ENCODE measurements at places on chromosomes 16 and 17.

DNA sequence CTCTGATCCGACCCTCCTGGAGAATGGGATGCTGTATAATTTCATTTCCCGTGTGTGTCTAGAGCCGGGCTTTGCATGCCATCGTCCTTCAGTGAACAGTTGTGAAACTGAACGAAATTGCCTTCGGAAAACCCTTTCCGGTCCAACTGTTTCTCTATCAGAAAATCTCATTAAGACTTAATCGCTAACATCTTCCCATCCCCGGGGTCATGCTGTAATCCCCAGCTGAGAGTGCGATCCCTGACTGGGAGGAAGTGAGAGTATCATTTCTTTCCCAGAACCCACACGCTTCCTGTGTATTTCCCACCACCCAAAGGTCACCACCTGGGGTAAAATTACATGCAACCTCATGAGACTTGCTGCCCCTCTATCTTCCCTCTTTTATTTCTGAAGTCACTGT is 75.6 kb upstream of the RBFOX1 start:
- DNase-seq: no peak

- DNase-seq: no peak
Measured at GRCh38 chr17:81348097-81349055, 46.9 kb upstream of the BAHCC1 start.

GRCh38 chr16:75494661-75495075 is 573 bp downstream of the CHST6 start:
- DNase-seq: no peak

DNA sequence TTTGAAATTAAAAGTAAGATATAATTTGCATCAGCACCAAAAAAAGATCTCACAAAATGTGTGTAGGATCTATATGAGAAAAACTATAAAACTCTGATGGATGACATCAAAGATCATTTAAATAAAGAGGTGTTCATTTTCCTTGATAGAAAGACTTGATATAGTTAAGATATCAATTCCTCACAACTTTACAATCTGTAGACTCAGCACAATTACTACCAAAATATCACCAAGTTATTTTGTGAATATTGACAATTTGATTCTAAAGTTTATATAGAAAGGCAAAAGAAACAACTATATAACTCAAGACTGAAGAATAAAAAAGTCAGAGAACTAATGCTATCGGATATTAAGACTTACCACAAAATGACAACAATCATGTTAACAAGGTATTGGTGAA is 638.9 kb downstream of the HS3ST4 start:
- DNase-seq: no peak

- no peak for DNase-seq
Measured at GRCh38 chr16:49622084-49622390, 233.9 kb downstream of the ZNF423 start.

Data from pulmonary artery endothelial cell (primary cell).